HEK293T (cell line): ENCODE measurements at places on chromosomes 2 and 18.
A peak's percentile ranks its signal among the peaks of the same experiment; 100 is the strongest.

DNA sequence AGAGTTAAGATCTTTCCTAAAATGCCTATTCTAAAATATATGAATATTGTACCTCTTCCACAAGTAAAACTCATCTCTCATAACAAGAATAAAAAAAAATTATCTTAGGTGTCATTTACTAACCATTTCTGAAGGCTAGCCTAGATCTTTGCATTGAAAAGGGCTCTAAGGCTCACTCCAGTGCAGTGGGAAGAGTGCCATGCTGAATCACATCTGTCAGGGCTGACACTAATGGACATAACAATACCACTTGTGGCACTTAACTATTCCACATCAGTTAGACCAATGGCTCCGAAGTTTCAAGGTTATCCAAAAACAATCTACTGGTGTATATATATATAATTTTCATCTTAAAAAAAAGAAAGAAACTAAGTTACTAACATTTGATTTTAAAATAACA, 130.2 kb downstream of the EXOC6B start:
- DNase-seq, result no peak

GRCh38 chr2:159562248-159562647, 54.1 kb downstream of the BAZ2B start:
- DNase-seq, result no peak

GRCh38 chr2:232075080-232075479, 113.6 kb downstream of the DIS3L2 start:
- DNase-seq, result no peak

- DNase-seq, result no peak
Measured at GRCh38 chr18:28728891-28729290, 552.0 kb upstream of the CDH2 start.

GRCh38 chr2:232927793-232928550, 57.9 kb downstream of the SNORC start:
- peak; percentile 60 for DNase-seq

- DNase-seq, result peak; percentile 27
Measured at GRCh38 chr2:25294573-25295462, 46.9 kb downstream of the DNMT3A start.

- DNase-seq, result no peak
Measured at GRCh38 chr2:96402591-96402990, 67.0 kb downstream of the NCAPH start.

- no peak for DNase-seq
Measured at GRCh38 chr18:73733806-73734314, 413.8 kb downstream of the FBXO15 start.

GRCh38 chr18:57436191-57436964, 1.2 kb downstream of the ONECUT2 start:
- no peak for DNase-seq

- no peak for DNase-seq
Measured at GRCh38 chr2:228613133-228613850, 431.8 kb upstream of the SPHKAP start.
